ENCODE measurements at places on chromosomes 5 and 9.

DNA sequence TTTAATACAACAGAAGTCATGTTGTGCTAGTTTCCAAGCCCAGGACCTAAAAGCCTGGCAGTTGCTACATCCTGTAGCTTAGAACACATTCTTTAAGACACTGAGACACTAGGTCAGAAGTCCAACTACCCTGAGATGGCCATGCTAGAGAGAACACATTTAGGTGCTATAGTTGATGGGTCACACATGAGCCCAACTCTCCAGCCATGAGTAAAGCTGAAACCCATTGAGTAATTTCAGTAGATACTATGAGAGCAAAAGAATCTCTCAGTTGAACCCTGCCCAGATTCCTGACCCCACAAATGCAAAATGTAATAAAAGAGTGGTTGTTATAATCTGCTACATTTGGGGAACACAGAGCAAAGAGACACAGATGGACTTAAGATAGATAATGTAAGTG is 164.4 kb downstream of the SEMA5A start:
- no peak overlapping the region for H3K27ac ChIP-seq
- H3K27me3 ChIP-seq = no peaks in the 10 kb centered on the region
- no peak for DNase-seq
- no peaks in the 10 kb centered on the region for H3K4me1 ChIP-seq
- no peaks in the 10 kb centered on the region for H3K36me3 ChIP-seq

DNA sequence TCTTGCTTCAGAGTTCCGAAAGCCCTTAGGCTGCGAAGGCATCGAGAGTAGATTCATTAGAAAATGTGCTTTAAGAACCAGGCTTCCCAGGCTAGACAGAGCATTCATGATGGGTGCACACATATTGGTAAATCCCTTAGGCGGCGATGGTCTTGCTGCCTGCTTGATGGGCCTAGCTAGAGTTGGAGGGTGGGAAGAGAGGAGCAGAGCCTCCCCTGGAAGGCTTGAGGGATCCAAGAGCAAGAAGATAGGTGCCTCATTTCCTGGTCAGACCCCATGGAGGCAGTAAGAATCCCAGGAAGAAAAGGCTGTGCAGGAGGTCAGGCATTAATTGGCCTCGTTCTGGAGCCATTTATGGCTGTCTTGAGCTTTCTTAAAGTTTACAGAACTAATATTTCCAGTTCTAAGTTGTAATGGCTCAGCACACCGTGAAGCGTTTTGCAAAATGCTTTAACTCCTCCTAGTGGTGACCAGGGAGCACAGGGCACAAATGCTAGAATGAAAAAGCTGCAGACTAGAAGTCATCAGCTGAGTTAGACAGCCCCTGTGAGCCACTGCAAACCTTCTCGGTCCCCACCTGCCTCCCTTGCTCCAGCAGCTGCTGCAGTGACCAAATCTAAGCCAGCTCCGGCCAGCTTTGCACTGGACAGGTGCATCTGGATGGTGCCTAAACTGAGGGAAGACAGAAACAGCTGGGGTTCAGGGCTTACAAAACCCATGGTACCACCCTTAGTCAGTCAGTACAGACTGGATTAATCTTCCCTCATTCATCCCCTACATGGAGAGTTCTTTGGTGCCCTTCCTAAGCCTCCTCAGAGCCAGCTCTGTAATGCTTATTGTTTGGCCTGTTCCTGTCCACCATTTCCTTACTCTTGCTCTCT is 14.7 kb downstream of the SLC45A2 start:
- H3K4me3 ChIP-seq = no peak overlapping the region
- H3K36me3 ChIP-seq = no peaks in the 10 kb centered on the region
- no peaks in the 10 kb centered on the region for H3K27me3 ChIP-seq
- H3K27ac ChIP-seq = no peak overlapping the region

GRCh38 chr9:37984672-37985611 is 81.0 kb upstream of the SLC25A51 start:
- no peaks in the 10 kb centered on the region for H3K27me3 ChIP-seq
- no peak for DNase-seq
- H3K27ac ChIP-seq = no peak overlapping the region
- H3K4me1 ChIP-seq = no peaks in the 10 kb centered on the region
- no peak overlapping the region for H3K4me3 ChIP-seq
- no peaks in the 10 kb centered on the region for H3K36me3 ChIP-seq

DNA sequence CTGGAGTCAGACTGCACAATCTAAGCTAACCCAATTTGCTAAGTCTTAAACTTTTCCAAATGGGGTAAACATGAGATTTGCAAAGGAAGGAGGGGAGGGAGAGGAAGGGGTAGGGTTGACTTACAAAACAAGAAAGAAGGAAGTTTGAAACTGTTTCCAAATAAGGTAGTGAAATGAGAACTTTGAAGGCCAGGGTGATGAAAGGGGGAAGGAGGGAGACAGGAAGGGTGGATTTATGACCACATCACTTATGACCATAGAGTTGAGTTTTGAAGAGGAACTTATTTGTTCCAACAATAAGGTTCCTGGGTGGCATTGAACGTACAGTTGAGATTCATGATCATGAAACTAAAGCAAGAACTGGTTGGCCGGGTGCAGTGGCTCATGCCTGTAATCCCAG is 72.5 kb upstream of the DAPK1 start:
- no peak for DNase-seq
- H3K36me3 ChIP-seq = no peaks in the 10 kb centered on the region
- H3K4me1 ChIP-seq = no peaks in the 10 kb centered on the region
- no peaks in the 10 kb centered on the region for H3K27me3 ChIP-seq
- H3K27ac ChIP-seq = no peak overlapping the region

DNA sequence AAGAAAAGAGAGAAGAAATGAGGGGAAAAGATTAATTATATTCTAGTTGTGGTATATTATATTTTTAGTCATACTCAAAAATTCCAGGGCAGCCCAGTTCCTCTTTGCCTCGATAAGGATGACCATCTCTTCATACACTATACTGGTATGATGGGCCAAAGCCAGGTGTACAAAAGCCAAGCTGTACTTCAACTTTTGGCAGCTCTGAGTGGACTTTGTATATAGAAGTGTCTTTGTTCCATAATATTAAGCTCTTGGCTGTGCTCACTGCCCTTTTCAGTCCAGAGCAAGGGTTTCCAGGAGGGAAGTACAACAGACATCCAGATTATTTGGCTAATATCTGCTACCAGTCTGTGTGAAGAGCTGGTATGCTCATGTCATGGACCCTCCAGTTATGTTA is 934.3 kb upstream of the CDH10 start:
- no peaks in the 10 kb centered on the region for H3K4me1 ChIP-seq
- no peak overlapping the region for H3K4me3 ChIP-seq
- no peaks in the 10 kb centered on the region for H3K27me3 ChIP-seq

- H3K36me3 ChIP-seq = peaks cover 7% of the 10 kb centered on the region
- no peak overlapping the region for H3K27ac ChIP-seq
- H3K4me3 ChIP-seq = no peak overlapping the region
- no peaks in the 10 kb centered on the region for H3K27me3 ChIP-seq
- DNase-seq = no peak
Observed at GRCh38 chr5:68499987-68500386, 284.4 kb downstream of the PIK3R1 start.

- no peak overlapping the region for H3K27ac ChIP-seq
- DNase-seq = no peak
- no peaks in the 10 kb centered on the region for H3K4me1 ChIP-seq
- H3K27me3 ChIP-seq = peaks cover 6% of the 10 kb centered on the region
- no peak overlapping the region for H3K4me3 ChIP-seq
Observed at GRCh38 chr9:2367970-2368369, 253.6 kb upstream of the VLDLR start.

DNA sequence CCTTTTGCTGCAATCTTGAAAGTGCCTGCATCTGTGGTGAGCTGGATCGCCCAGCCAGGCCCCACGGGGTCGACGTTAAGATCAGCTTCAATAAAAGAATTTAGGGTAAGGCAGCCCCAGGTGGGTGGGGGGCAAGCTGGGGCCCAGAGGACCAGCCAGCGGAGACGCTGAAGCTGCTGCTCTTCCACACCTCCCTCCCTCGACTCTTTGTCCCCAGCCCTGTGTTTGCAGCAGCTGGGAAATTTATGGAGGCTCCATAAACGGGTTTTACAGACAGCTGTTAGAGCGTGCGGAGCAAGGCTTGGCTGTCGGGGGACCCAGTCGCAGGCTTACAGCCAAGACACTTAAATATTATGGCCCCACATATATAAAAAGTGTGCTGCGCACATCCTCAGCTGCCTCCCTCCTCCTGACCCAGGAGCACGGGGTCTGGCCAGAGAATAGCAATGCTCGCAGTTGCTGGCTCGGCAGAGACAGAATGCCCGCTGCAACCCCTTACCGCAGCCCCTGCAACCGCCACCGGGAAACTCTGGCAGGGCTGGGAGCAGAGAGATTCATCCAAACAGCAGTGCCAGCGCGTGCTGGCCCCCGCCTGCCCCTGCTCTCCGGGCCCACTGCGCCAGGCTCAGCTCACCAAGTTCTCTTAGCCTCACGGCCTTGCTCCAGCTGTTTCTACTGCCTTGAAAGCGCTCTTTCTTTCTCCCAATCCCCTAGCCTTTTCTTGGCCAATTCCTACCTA is 28.4 kb upstream of the MVB12B start:
- H3K4me3 ChIP-seq = no peak overlapping the region
- H3K4me1 ChIP-seq = peaks cover 3% of the 10 kb centered on the region
- H3K27ac ChIP-seq = no peak overlapping the region
- no peaks in the 10 kb centered on the region for H3K36me3 ChIP-seq
- peaks cover 4% of the 10 kb centered on the region for H3K27me3 ChIP-seq

DNA sequence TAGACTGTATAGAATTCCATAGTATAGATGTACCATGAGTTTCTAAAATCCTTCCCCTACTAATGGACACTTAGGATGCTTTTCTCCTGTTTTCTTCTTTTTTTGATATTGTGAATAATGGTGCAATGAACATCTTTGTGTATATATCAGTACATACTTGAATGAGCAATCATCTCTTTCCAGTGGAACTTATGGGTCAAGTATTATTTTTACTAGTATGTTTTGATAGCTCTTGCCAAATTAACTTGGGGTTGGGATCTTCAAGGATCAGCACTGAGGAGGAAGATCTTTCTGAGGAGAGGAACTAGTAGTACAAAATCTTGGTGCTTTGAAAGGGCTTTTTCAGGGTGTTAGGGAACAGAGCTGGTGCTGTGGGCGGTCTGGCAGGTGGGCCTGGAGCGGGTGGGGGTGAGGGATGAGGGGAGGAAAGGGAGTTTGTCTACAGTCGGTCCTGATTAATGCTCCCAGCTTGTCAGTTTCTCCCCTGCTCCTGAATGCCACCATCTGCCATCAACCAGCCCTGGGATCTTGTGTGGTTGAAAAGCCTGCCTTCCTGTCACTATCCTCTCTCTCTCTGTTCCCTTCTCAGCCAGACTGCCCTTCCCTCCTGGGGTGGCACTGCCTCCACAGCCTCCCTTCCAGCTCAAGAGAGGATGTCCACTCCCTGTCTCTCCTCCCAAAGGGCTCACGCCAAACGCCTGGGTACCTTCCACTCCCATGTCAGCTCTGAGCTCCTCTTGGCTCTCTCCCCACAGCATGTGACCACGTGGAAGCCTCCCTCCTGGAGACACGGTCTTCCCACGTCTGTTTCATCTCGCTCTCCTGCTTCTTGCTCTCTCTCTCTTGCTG is 185.9 kb downstream of the DAB2IP start:
- no peaks in the 10 kb centered on the region for H3K36me3 ChIP-seq
- H3K4me3 ChIP-seq = no peak overlapping the region
- peaks cover 20% of the 10 kb centered on the region for H3K4me1 ChIP-seq
- no peaks in the 10 kb centered on the region for H3K27me3 ChIP-seq
- H3K27ac ChIP-seq = no peak overlapping the region

DNA sequence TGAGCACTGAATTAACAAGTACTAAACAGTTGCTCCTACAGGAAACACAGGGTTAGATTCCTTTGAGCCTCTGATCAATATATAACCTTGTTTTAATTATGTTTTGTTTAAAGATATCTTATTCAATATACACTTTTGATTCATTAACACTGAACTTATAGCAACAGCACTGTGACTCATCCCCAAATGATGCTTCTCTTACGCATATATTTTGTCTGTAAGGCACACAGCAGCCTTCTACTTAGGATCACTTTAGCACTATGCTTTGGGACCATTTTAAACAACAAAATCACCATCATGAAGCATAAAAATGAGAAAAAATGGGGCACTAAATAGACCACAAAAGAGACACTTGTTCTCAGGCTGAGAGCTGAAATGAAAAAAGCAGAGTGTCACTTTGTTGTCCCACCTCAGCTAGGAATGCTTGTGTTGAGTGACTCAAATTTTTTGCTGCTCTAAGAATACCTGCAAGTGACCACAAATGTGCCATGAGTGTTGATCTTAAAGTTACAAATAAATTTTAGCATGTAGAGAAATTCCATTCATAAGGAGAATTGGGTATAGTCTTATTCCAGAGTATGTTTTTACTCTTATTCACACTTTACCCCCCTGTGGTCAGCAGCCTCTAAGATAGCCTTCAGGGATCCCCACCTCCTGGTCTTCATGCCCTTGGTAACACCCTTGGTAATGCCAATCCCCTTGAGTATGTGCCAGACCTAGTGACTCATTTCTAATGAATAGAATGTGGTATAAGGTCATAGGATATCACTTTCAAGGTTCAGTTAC is 252.7 kb upstream of the IL12B start:
- H3K4me1 ChIP-seq = peaks cover 10% of the 10 kb centered on the region
- no peak overlapping the region for H3K27ac ChIP-seq
- H3K36me3 ChIP-seq = no peaks in the 10 kb centered on the region
- DNase-seq = no peak

DNA sequence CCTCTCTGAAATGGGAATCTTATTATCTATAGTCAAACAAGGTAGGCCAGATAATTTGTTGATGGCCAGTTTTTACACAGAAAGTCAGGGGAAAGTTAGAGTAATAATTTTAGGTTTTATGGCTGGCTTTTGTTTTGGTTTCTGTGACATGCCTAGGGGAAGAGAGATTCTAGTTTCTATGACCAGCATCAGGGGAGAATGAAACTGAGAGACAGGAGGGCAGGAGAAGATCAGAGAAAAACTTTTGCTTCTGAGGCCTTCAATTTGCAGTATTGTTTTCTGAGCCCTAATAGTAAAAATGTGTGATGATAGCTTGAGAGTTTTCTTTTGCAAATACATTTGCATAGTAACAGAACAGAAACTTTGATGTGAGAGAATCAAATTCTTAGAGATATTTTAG is 564.3 kb downstream of the ZNF608 start:
- no peaks in the 10 kb centered on the region for H3K27me3 ChIP-seq
- H3K36me3 ChIP-seq = no peaks in the 10 kb centered on the region
- no peaks in the 10 kb centered on the region for H3K4me1 ChIP-seq
- H3K4me3 ChIP-seq = no peak overlapping the region
- no peak for DNase-seq

GRCh38 chr5:138067945-138068344 is 15.9 kb upstream of the WNT8A start:
- no peak overlapping the region for H3K27ac ChIP-seq
- no peak overlapping the region for H3K4me3 ChIP-seq
- H3K4me1 ChIP-seq = peaks cover 4% of the 10 kb centered on the region
- H3K27me3 ChIP-seq = no peaks in the 10 kb centered on the region

GRCh38 chr9:35364817-35365585 is 124.9 kb upstream of the RUSC2 start:
- no peaks in the 10 kb centered on the region for H3K27me3 ChIP-seq
- no peak overlapping the region for H3K27ac ChIP-seq
- no peaks in the 10 kb centered on the region for H3K36me3 ChIP-seq
- DNase-seq = no peak

DNA sequence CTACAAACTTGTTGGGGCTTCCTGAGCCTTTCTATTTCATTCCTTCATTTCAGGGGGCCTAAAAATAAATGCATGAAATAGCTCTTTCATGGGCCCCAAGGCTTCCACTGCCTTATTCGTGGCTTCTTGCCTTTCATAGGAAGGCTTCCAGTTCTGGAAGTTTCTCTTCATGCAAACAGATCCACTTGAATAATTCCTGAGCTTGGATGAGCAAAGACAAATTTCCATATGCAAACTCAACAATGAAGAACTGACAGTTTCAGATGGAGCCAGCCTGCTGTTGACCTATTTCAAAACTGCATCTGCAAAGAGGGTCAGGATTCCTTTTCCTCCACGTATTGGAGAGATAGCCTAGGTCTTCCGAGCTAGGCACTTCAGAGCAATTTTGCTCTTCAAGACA is 142.1 kb downstream of the MLLT3 start:
- no peak overlapping the region for H3K27ac ChIP-seq
- H3K36me3 ChIP-seq = peaks cover 5% of the 10 kb centered on the region
- H3K4me3 ChIP-seq = no peak overlapping the region
- no peaks in the 10 kb centered on the region for H3K27me3 ChIP-seq
